ENCODE measurements at places on chromosomes 7 and 10. TPM values are rescaled to one million over a fixed set of nuclear protein-coding genes. Genes with fewer than 3 reads are reported as not detected.

The HOXA5 gene
- polyA plus RNA-seq: not detected

GRCh38 chr7:22343612-22344011 lies 13.3 kb downstream of the RAPGEF5 start:
- no peak for DNase-seq

DNA sequence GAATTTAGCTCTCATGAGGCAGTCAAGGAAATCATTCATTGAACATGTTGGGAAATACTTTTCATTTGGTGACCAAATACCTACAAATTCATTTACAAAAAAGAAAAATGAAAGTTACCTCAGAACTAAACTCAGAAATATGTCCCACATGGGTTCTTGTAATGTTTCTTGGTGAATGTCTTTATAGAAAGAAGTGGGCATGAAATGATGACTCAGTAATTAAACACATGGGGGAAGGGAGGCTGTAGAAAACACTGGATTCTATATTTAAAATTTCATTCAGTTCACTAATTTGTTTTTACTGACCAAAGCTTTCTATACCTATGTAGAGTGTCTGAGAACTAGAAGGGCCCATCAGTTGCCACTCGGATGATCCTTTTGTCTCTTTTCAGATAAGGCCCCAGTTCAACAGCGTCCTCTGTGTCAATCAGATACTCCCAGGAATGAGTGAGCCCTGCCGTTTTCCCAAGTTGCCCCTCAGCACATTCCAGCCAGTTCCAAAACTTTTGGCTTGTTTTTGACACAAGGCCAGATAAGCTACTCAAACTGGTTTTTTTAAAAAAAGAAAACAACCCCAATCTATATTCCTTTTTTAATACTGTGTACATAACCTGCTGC lies 49.3 kb upstream of the AGBL3 start:
- DNase-seq: no peak

The STYXL1 gene
- polyA plus RNA-seq: 86.6 TPM

The PNLIPRP2 gene
- polyA plus RNA-seq: not detected

DNA sequence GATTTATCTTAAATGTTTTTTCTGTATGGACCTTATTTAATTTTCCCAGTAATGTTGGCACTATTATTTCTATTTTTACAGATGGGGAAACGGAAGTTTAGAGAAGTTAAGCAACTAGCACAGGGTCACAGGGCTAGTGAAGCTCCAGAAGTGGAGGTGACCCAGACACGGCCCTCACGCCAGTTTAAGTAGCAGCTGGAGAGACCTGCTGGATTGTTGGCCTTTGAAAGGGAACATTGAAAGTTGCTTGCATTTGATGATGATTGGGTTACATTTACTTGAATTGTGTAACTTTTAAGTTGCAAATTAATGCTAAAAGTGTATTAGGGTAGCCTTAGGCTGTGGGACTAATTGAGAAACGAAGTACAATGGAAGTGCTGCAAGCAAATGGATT lies 25.6 kb downstream of the CDK14 start:
- DNase-seq: no peak

DNA sequence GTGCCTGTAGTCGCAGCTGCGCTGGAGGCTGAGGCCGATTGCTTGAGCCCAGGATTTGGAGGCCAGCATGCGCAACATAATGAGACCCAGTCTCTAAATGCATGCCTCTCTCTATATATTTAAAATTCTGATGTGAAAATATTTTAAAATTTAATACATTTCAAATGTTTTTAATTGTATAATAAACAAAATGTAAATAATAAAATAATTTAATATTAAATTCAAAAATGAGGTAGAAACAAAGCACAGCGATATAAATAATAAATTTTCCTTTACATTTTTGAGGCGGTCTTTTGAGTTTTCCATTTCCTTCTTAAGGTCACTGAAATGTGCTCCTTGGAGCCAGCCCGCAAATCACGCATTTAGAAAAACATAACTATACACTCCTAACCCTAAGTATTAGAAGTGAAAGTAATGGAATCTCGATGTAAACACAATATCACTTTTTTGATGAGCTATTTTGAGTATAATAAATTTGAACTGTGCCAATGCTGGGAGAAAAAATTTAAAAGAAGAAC lies 523 bp upstream of the CDK1 start:
- DNase-seq: no peak

DNA sequence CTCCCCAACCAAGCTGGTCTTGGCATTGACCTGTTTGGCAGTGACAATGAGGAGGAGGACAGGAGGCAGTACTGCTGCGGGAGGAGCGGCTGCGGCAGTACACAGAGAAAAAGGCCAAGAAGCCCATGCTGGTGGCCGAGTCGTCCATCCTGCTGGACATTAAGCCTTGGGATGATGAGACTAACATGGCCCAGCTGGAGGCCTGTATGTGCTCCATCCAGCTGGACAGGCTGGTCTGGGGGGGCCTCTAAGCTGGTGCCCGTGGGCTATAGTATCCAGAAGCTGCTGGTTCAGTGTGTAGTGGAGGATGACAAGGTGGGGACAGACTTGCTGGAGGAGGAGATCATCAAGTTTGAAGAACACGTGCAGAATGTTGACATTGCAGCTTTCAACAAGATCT lies 39.1 kb upstream of the ZNF273 start:
- no peak for DNase-seq

The GPR37 gene
- not detected for polyA plus RNA-seq

DNA sequence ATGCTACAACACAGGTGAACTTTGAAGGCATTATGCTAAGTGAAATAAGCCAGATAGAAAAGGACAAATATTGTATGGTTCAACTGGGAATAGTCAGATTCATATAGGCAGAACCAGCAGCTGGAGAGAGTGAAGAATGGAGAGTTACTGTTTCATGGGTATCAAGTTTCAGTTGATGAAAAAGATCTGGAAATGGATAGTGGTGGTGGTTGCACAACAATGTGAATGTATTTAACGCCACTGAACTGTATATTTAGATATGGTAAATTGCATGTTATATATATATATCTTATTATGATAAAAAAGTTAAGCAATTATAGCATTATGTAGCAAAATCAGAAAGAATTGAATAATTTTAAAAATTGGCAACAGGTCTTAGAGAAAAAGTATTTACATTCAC lies 3.9 kb downstream of the LMBR1 start:
- no peak for DNase-seq

DNA sequence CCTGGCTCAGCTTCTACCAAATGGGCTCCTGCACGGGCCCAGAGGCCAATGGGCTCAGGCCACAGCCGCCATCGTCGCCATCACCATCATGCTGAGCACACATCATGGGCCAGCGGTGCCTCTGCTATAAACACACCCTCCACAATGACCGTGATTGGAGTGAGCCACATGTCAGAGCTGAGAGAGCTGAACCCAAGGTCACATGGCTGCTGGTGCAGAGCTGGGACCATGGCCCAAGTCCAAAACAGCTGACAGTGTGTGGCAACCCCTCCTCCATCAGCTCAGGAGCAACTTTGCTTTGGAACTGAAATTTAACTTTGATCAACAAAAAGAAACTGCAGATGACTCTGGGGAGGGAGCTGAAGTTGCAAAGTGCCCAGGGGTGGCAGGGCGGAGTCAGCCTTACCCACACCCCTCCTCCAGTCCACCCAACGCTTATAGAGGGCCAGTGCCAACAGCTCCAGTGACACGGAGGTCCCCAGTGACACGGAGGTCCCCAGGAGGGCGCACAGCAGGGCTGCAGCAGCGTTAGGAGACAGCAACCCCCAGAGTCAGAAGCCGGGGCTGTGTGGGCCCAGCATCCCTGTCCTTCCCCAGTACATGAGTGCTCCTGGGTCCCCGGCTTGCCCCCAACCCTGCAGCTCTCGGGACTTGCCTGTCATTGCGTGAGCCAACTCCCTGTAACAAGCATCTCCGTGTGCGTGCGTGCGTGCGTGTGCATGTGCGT lies 249.6 kb downstream of the ELFN1 start:
- no peak for DNase-seq

- no peak for DNase-seq
Measured at GRCh38 chr7:132939495-132939894, 142.4 kb downstream of the CHCHD3 start.

DNA sequence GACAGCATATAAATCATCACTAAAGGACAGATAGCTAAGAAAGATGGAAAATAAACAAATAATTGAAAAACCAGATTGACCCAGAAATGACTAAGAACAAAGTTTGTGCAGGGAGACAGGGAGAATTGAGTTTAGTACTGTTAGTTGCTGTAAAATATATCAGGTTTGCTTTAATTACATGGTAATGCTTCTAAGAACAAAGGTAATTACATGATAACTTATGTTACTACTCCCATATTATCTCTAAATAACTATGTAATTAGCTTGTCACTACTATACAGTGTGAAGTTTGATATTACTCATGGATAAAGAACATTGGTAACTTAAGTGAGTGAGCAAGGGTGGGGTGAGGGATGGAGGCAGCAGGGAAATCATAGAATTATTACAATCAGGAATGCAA lies 135.2 kb upstream of the KAT6B start:
- DNase-seq: no peak

GRCh38 chr7:54799792-54800191 lies 40.8 kb upstream of the SEC61G start:
- no peak for DNase-seq

- no peak for DNase-seq
Measured at GRCh38 chr10:88840881-88841280, 10.8 kb downstream of the ANKRD22 start.

The CLRN3 gene
- 0.25 TPM for polyA plus RNA-seq

The MUC12 gene
- not detected for polyA plus RNA-seq

- peak; percentile 80 for DNase-seq
Measured at GRCh38 chr7:28957751-28958234, 337 bp downstream of the TRIL start.

DNA sequence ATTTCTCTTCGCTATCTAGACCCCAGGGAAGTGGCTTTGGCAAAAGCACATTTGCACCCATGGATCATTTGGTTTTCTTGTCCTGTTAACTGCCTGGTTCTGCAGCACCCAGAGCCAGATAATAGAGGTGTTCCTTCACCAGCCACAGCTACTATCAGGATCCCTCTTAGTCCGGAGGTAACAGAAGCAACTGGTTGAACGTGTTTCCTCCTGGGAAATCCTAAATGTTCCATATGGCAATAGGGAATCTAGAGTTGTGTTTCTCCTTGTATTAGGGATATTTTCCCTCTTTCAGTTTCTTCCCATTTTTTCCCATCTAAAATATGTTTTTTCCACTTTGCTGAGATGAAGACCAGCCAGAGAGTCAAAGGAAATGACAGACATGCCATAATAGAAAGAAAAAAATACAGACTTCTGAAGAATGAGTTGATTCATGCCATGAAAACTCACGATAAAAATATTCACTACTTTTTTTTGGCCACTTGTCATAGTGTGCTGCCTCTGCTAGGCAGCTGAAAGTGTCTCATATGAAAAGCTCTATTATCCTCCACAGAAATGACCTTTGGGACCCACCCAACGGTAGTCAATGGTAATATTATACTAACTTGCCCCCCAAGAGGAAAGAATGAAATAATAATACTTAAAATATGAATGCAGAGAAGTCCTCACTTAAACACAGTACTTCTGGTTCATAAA lies 472.8 kb downstream of the KCNMA1 start:
- DNase-seq: no peak

DNA sequence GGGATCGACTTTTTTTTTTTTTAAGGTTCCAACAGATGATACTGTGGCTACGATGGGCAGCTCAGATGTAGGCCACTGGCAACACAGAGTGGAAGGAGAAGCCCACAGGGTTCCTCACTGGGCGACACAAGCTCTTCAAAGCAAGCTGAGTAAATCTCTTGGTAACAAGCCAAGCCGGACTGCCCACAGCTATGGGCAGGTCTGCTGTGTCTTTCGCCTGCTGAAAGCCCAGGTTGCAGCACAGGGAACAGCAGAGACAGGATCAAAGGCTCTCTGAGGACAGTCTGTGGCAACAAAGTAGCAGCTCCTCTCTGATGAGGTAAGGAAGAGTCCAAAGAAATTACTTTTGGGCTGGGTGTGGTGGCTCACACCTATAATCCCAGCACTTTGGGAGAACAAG lies 83.6 kb downstream of the KCNMA1 start:
- no peak for DNase-seq

- no peak for DNase-seq
Measured at GRCh38 chr7:36456548-36456947, 66.9 kb downstream of the ANLN start.

The CHRM2 gene
- 0.23 TPM for polyA plus RNA-seq

DNA sequence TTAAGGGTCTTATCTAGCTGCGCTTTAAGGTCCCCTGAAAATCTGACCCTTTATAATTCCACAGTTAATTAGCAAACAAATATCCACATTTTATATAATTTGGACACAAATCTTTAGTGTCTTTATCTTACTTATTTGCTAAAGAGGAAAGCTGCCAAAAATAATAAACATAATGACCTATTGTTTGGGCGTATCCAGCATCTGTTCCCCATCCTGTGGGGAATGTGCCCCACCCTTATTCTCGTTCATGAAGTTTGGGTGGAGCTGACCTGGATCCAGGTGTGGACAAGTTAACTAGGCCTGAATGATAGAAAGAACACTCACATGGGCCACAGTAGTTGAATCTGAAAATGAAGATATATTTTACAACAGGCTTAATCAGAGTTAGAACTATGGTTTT lies 218.3 kb downstream of the CRPPA start:
- DNase-seq: no peak

GRCh38 chr7:72337390-72338167 lies 74.6 kb downstream of the CALN1 start:
- no peak for DNase-seq

DNA sequence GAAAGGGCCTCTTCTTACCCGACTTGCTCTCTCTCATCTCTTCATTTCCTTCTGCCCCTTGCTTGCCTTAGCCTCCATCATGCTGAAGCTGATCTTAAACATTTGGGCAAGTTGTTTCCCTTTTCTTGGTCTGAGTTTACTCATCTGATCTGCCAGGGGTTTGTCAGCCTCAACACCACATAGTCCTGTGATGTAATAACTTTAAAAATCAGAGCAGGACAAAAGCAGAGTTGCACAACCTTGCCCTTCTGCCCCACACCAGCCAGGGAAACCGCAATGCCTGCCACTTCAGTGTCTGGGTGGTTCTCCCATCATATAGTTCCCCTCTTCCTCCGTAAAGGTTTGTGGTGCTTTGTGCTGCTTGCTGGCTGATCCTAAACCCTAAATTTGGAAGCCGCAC lies 9.9 kb upstream of the LIPM start:
- DNase-seq: no peak

The THNSL1 gene
- polyA plus RNA-seq: 1.9 TPM

DNA sequence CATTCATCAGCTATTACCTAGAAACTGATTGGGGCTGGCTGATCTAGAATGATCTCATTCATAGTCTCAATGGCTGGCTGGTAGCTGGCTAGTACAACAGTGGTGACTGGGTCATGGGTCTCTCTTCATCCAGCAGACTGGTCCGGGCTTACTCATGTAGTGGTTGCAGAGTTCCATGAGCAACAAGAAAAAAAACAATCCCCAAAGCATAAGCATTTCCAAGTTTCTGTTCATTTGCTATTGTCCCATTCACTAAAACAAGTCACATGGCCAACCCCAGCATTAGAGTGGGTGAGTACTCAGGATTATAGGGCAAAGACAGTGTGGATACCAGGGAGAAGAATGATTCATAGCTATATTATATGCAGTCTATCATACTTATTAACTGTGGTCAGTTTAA lies 85.2 kb upstream of the SEMA3C start:
- no peak for DNase-seq

DNA sequence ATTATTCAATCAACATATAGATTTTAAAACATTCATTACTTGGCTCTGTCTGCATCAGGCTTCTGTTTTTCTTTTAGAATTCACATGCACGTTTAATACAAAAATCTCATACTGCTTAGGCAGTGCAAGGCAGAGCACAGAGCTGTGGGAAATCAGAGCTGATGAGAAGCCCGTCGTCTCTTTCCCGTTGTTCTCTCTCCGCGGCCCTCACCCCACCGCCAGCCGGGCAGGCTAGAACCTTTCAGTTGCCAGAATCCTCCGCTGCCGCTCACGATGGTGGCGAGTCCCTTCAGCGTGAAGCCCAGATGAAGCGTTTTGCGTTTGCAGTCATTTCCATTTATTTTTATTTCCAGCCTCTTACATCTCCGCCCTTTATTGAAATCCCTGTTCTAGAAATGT lies 648.2 kb downstream of the SDK1 start:
- DNase-seq: no peak
